ENCODE measurements at places on chromosomes 2 and 18.

DNA sequence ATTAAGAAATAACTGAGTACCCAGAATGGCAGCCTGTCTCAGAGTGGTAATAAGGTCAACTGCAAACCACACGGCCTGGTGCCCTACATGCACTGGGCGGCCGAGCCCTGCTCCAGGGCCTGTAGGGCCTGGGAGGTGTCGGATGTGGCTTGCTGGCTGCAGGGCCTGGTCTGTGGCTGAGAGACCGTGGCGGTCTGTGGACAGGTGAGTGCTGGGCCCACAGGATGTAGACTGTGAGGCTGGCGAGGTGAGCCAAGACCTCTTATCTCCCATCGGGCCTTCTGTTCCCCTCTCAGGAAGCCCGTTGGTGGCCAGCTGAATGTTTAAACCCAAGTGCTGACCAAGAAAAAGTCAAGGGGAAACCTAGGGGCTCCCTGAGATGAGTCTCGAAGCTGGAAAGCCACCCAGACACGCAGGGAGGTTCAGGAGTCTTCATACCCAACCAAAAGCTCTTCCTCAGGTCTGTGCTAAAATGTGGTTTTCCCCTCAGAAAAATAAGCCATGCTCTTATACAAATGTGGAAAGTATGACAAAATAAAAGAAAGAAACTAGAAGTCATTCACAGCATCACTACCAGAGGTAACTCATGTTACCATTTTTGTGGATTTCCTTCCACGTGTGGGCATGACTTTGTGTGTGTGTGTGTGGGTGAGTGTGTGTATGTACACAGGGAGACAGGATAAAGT is 47.7 kb upstream of the CTDP1 start:
- no peak for DNase-seq

DNA sequence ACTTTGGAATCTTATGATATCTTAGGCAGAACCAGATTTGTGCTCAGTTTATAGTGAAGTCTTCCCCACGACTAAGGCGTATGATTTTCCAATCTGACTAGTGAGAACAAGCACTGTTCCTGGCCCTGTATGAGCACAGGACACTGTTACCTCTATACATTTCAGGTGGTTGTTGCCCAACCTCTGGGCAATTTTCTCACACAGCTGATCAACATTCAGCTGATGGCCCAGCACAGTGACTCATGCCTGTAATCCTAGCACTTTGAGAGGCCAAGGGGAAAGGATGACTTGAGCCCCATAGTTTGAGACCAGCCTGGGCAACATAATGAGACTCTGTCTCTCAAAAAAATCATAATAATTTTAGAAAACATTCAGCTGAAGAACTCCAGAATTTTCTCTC is 119.5 kb downstream of the ASXL3 start:
- DNase-seq: no peak

- DNase-seq: no peak
Measured at GRCh38 chr2:141517852-141518421, 612.9 kb downstream of the LRP1B start.

DNA sequence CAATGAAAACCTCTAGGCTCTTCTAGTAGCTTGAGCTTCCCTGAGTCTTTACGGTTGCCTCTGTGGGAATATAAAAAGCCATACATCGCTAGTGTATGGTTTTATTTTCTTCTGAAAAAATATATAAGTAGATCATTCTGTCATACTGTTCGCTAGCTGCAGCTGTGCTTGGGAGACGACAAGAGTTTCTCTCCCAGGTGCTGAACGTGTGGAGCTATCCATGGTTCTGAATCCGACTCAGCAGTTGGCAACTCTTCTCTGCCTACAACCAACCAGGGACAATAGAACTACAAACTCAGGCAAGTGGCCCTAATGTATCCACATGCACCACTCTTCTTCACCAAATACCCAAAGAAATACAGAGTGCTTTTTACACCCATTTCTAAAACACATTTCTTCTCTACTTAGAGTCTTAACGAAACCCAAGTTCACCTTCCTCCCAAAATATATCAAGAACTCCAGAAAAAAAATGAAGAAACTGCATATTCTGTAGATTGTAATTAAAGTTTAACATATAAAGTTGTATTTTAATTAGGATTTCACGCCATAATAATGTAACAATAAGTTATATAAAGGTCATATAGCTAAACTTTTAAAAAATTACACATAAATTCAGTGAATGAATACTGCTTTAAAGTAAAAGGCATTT is 2.2 kb upstream of the KCNH7 start:
- no peak for DNase-seq

- no peak for DNase-seq
Measured at GRCh38 chr2:140422759-140423158, 1642.6 kb upstream of the NXPH2 start.

GRCh38 chr2:238097988-238098871 is 1.9 kb upstream of the ESPNL start:
- DNase-seq: no peak

- no peak for DNase-seq
Measured at GRCh38 chr2:176421297-176422050, 152.2 kb downstream of the MTX2 start.

GRCh38 chr2:109058802-109059201 is 69.8 kb upstream of the EDAR start:
- no peak for DNase-seq

DNA sequence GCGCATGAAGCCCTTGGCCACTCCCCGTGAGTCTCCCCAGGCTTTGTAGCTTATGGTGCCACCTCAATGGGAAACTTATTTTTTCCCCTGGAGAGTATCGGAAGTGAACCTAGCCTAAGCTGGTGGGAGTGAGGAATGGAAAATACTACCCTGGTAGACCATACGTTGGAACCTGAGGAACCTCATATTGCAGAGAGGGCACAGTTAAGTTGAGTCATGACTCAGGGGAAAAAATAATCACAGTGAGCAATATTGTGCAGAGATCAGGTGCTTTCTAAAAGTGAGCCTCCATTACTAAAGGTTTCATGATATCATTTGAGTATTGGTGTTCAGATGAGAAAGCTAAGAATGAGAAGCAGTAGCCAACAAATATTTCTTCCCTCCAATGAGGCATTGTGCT is 360.5 kb upstream of the NT5C1B start:
- no peak for DNase-seq

DNA sequence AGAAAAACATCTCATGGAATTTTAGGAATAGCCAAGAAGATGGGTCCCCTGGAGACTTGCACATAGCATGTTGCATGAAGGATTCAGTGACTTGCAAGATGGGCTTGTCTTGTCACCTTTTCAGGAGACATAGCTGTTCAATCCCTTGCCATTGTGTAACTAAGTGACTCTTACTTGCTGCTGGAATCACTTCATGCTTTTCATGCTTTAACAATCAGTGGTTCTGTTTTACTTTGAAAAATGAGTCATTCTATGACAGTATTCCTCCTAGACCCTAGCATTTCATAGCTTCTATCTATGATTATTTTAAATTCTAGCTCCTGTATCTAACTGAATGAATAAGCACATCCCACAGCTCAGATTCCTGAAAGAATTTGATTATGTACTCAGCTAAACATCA is 2.8 kb downstream of the KYNU start:
- DNase-seq: no peak

GRCh38 chr2:10951558-10952414 is 40.1 kb downstream of the KCNF1 start:
- DNase-seq: no peak

- no peak for DNase-seq
Measured at GRCh38 chr2:100193291-100193710, 50.9 kb upstream of the AFF3 start.

GRCh38 chr2:178641498-178641897 is 161.2 kb downstream of the PLEKHA3 start:
- no peak for DNase-seq

DNA sequence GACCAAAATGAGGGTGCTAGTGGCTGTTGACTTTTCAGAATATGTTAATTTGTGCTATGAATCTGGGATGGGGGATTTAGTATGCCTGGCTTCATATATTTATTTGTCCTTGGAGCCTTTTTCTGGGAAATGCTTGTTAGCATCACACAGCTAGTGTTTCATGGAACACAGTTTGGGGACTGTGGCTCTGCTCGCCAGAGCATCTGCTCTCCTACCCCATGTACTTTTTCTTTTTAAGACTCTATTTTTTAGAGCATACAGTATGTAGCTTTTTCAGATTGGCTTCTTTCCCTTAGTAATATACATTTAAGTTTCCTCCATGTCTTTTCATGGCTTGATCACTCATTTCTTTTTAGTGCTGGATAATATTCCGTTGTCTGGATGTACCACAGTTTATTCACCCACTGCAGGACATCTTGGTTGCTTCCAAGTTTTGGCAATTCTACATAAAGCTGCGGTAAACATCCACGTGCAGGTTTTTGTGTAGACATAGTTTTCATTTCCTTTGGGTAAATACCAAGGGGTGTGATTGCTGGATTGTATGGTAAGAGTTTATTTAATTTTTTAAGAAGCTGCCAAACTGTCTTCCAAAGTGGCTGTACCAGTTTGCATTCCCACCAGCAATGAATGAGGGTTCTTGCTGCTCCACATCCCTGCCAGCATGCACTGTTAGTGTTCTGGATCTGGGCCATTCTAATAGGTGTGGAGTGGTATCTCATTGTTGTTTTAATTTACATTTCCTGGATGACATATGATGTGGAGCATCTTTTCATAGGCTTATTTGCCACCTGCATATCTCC is 44.1 kb downstream of the EFR3B start:
- DNase-seq: no peak

DNA sequence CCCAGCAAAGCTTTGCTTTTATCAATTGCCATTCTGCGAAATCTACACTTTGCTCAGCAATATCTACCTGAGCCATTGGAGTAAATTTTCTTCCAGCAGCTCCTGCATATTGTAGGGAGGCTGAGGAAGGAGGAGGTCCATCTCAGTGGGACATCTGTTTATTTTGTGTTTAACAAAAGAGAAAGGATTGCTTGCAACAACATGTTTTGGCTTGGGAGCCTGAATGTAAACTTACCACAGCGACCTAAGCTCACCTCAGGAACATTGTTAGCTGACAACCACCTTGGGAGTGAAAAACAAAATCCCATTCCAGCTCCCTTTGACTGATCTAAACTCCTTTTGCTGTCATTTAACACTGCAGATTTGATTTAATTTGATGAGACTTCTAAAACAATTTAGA is 356.1 kb downstream of the SS18 start:
- DNase-seq: no peak

GRCh38 chr2:99613980-99614379 is 124.2 kb upstream of the REV1 start:
- DNase-seq: no peak

- DNase-seq: no peak
Measured at GRCh38 chr18:53797998-53798495, 426.4 kb downstream of the MBD2 start.

- DNase-seq: no peak
Measured at GRCh38 chr2:124602759-124603158, 577.7 kb downstream of the CNTNAP5 start.

DNA sequence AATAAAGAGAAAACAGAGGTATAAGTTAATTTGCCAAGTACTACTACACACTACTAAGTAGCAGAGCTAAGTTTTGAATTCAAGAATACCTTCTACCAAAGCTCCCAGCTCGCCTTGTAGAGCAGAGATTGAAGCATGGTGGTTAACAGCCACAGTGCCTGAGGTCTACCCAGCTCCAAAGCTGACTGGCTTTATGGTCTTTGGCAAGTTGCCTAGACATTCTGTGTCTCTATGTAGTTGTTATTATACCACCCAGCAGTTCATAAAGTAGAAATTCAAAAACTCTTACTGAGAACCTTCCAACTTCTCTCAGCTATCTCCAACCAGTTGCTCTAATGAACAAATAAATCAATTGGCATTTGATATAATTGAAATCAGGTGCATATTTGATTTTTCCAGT is 87.8 kb downstream of the PDE11A start:
- DNase-seq: no peak

- no peak for DNase-seq
Measured at GRCh38 chr2:139946690-139947089, 1166.5 kb upstream of the NXPH2 start.

- no peak for DNase-seq
Measured at GRCh38 chr2:44602446-44602845, 240.7 kb downstream of the CAMKMT start.

GRCh38 chr2:64296140-64296480 is 151.9 kb upstream of the PELI1 start:
- DNase-seq: no peak

DNA sequence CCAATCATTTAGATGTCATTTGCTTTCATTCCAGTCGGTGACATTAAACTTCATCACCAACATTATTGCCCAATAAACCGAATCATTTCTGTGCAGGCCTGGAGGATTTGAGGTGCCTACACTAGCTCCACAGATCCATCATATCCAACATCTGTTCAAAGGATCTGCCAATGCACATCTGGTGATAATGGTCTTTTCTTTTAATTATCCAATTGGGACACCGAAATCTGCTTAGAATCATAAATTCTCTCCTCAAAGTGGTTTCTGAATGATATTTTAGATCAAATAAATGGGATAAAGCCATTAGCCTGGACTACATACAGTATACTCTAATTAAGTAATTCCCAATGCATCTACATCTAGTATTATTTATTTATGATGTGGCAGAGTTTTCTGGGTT is 85.6 kb downstream of the ABCA12 start:
- no peak for DNase-seq

DNA sequence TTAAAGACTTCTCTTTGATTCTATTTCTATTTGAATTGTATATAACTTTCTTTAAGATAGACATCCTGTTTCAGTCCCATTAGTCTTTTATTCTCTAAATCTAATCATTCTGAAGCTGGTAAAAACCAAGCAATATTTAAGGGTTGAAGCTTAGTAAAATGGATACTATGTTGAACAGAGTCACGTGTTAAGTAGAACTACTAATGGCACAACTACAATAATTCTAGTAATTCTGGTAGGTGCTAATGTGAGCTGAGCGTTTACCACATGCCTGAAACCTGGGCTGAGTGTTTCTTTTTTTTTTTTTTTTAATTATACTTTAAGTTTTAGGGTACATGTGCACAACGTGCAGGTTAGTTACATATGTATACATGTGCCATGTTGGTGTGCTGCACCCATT is 8.9 kb upstream of the AFF3 start:
- no peak for DNase-seq

GRCh38 chr2:46281939-46282338 is 15.3 kb upstream of the EPAS1 start:
- no peak for DNase-seq

DNA sequence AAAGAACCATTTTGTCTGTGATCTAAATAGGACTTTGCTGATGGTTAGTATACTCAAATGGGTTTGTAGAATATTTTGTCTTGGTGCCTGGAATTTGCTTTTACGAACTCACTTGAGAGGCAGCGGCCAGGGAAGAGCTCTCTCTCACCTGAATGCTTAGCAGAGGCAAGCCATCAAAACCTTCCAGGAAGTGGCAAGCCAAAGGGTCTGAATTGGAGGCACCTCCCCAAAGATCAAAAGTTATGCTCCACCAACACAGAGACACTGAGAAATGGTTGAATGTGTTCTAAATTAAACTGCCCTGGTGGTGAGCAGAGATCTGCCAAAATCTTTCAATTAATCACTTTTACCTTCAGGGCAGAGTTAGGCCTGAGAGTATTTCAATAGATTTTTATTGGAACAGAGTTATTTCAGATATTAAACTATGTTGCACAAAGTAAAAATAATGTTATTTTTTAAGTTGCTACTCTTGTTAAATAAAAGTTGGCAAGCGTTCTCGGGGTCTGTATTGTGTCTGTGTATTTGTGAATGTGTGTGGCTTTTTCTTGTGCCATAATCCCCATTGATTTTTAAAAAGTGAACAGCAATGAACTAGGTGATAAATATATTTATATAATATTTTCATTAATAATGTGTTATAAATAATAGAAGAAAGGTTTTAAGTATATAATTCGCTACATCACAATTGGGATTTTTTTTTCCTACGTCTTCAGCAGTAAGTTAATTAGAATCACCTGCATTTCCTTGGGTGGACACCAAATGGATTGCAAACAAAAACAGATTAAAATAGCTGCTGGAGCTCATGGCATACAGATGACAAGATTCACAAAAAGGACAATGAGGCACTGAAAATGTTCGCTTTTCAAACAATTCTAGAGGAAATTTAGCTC is 416.1 kb downstream of the ARHGAP15 start:
- DNase-seq: no peak
